HT-29 (cell line): ENCODE measurements at places on chromosomes 7 and 10.

GRCh38 chr10:99682032-99682431 lies 22.7 kb downstream of the ENTPD7 start:
- DNase-seq = no peak

DNA sequence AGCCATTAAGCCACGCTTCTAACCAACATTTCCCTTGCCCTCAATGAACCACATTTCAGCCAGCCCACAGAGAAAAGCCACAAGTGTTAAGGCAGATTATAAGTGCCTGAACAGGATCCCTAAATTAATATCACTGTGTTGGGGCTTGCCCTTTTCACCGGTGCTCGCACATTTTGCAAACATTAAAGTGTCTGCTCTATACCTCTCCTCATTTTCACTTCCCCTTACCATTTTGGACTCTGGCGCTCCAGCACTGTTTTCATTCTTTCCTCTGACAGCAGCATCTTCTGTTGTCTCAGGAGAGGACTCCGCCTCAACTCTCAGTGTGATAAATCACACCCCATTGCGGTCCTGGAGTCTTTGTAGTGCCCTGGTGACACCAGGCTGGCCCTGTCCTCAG lies 274.2 kb downstream of the BAMBI start:
- no peak for DNase-seq

GRCh38 chr10:108598320-108598695 lies 1325.0 kb downstream of the XPNPEP1 start:
- DNase-seq = no peak

DNA sequence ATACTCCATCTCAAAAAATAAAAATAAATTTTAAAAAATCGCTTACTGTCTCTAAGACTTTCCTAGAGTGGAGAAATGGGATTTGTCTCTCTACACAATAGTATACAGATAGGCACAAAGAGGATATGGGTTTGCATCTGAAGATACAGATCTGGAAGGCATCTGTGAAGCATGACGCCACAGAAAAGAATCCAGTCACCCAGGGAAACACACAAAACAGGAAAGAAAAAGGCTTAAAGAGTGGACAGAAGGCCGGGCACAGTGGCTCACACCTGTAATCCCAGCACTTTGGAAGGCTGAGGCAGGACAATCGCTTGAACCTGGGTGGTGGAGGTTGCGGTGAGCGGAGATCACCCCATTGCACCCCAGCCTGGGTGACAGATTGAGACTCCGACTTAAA lies 61.3 kb downstream of the SKIDA1 start:
- no peak for DNase-seq

DNA sequence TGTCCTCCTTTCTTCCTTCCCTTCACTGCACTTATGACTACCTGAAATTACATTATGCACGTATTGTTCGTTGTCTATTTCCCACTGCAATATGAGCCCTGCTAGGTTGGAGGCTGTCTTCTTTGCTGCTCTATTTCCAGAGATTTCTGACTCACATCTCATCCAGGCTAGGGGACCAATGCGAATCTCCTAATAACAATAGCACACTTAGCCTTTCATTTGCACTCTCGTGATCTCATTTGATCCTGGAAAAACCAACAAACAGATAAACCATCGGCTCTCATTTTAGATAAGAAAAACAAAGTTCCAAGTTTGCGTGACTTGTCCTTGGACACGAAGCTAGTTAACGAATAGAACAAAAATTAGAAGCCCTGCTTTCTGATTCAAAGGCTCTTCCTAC lies 1.4 kb downstream of the ZNF438 start:
- DNase-seq = no peak

DNA sequence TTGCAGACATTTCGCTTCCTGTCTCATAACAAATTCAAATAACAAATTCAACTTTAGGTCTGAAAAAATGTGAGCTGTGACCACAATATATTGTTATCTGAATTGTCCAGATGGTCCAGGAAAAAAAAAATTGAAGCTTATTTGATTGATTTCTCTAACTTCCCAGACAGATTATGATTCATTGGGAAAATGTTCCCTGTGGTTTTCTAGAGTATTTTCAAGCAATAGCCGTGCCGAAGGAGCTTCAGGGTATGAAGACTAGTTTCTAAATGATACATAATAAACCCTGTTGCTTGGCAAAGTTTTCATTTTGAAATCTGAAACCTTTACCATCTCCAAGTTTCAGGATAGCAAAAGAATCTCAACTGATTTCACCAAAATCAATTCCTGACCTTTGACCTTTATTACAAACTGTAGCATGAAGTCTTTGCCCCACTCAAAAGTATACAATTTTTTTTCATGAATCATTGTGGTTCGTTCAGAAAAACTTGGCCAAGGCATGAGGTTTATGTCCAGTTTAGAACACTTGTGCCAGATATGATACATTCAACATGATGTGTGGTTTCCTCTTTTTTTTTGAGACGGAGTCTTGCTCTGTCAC lies 109.9 kb downstream of the JCAD start:
- DNase-seq = no peak

GRCh38 chr10:124083740-124084397 lies 9.5 kb downstream of the CHST15 start:
- no peak for DNase-seq

DNA sequence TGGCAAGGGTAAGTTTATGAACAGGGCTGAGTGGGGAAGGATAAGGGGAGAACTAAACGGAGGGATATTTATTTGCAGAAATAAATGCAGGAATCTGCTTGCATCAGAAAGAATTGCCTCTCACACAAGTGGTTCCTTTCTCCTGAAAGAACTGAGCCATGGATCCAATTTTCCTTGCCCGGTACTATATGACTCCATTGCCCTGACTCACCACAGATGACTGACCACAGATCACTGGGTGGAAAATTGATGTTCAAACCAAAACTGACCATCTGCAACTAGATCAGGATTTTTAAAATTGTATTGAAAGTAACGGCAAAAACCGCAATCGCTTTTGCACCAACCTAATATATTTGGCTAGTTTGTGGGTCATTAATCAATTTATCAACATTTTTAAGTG lies 6.2 kb upstream of the MACC1 start:
- no peak for DNase-seq

GRCh38 chr10:46223064-46223480 lies 63.7 kb upstream of the ANTXRL start:
- DNase-seq = peak; percentile 31

- DNase-seq = peak; percentile 80
Observed at GRCh38 chr7:152341039-152341913, 94.5 kb downstream of the KMT2C start.

DNA sequence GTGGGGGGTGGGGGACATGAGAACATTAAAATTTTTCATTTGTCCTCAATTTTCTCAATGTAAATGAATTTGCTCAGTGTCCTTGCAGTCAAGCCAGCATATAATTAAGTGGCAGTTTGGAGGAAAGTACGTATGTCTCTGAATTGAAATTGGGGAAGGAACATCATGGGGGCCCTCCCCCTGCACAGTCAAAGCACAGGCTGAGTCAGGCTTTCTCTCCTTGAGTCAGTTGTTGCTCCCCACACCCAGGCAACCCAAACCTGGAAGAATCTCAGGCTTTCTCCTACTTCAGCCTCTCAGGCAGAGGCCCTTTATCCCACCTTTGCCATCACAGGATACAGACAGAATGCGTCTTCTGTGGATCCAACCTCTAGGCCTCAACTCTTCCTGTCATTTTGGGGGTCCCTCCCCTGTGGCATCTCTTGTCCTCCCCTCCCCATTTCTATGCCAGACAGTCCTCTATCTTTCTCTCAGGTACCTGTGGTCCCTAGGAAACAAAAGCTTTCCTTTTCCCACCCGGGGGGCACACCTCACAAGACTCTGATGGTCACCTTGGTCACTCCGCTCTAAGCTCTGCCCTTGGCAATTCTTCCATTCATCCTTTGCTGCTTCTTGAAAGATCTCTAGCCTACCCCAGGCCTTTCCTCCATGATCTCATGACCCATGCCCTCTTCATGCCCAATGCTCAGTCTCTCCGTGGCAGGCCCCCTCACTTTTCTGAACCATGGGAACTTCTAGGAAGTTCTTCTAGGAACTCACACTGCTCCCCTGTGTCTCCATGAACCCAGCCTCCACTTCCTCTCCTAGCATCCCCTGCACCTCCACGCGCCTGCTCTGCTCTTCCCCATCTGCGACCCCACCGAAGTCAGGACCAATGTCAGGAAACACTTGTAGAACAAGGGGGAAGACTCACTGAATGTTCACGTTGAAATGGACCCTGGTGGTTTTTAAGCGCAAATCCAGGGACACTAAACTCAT lies 40.4 kb downstream of the CREB3L2 start:
- DNase-seq = no peak

GRCh38 chr7:101140746-101141382 lies 13.4 kb upstream of the AP1S1 start:
- no peak for DNase-seq

DNA sequence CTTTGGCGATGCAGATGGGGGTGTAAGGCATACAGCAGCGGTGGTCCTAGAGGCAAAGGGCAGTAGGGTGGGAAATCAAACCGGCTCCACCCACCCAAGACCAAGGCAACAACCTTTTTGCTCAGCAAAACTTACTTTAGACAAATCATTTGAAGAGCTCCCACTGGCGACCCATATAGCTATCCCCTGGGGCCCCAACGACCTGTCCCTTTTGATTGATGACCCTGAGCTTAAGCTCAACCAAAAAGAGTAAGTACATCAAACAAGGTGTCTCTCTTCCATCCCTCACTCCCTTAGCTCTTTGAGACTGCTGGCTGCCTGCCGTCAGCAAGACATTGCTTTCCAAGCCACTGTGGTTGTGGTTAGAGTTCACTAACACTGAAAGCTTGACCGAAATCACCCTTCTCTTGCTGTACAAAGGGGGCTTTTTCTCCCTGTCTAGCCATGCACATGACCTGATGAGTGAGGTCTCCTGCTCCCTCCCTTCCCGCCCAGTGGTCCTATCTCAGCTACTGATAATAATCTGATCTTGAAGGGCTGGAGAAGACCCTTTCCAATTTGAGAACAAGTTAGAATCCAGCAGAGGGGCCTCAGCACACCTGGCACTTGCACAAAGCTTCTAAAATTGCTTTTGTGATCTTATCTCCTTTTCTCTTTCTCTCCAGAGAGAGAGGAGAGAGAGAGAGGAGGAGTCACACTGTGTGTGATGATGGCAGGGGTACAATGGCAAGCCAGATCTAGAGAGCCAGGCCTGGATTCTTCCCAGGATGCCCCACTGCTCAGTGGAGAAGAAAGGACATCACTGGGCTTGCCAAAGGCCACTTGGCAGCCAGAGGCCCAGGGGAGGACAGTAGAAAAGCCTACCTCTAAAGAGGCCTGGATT lies 42.2 kb downstream of the XPNPEP1 start:
- DNase-seq = no peak

GRCh38 chr10:93154531-93154930 lies 80.8 kb downstream of the CYP26A1 start:
- no peak for DNase-seq

DNA sequence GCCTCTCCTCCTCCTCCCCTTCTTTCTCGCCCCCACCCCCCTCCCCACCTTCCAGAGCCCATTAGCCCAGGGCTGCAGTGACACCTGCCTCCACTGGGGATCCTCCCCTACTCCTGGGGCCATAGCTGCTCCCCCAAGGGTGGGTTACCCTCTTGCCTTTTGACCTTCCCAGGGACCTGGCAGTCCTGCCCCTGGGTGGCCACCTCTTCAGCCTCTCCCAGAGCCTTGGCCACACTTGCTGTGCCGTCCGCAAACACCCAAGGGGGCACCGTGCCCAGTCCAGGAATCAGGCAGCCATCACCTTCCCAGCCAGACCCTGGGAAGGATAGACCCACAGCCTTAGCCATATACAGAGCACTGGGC lies 19.8 kb upstream of the CLDN4 start:
- no peak for DNase-seq

DNA sequence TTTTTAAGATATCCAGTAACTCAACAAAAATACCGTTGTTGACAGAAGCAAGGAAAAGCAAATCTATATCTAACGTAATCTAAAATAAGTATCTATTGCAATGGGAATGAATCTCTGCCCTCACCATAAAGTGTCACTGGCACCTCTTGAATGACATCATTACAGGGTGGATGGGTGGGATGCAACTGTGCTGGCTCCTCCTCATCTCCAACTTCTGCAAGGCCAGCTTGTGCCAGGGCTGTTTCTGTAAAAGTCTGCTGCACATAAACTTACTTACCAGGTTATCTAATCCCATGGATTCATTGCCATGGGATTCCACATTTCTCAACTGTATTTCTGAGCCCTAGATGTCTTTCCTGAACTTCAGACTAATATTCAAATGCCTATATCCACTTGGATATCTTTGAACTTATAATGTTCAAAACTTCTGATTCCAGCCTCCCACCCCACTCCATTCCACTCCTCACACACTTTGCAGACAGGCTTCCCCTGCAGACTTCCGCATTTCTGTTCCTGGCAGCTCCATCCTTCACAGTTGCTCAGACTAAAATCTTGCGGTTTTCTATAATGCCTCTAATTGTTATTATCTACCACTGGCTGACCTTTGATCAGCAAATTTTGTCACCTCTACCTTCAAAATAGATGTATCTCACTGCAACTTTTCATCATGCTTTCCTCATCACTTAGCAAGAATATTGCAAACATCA lies 10.7 kb downstream of the FGL2 start:
- no peak for DNase-seq

DNA sequence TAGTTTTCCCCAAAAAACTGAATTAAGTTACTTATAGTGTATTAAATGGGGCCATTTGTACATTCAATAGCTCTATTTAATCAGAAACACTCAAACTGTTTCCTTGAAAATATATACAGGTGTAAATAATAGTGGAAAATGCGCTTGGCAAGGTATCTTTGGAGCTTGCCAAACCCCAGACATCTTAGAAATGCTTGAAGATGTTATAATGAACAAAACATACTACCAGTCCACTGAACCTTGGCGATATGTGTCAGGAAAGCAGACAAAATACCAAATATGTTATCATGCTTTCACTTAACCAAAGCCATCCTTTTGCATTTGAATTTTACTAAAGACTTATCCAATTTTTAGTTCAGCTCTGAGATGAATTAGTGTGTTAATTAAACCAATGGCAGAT lies 352.7 kb upstream of the SEMA3A start:
- DNase-seq = no peak

DNA sequence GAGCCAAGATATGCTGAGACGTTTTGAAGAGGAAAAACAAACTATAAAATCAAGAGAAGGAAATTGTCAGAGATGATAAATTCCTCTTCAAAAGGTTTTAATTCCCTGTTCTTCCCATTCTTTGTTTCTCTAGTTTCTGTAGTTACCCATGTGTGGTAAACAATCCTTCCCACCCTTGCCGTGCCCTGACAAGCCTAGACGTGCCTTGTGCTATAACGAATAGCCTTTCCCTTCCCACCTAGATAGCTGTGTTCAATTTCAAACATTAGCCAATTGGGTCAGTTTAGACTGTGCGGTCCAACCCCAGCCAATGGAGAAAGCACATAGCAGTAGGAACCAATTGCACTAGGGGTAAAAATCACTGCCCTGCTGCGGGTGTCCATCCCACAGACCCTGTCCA lies 138.1 kb downstream of the RALA start:
- no peak for DNase-seq

GRCh38 chr10:1687623-1688150 lies 49.6 kb downstream of the ADARB2 start:
- no peak for DNase-seq

DNA sequence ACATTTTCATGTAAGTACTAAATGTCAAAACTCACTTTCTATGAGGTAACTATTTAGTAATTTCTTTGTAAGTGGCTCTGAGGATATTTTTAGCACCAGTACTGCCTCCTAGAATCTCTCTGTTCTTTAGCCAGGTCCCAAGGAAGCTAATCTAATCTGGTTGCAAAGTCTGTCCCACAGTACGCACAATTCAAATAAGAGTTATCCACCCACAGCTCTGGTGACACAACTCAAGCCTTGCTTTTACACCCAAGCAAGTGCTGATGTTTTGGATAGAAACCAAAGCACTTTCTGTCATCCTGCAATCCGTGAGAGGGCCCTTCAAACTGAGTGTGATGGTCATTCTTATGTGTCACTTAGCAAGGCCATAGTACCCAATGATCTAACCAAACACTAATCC lies 14.5 kb downstream of the GIMAP5 start:
- no peak for DNase-seq
